ENCODE measurements at places on chromosomes 12 and 14.

DNA sequence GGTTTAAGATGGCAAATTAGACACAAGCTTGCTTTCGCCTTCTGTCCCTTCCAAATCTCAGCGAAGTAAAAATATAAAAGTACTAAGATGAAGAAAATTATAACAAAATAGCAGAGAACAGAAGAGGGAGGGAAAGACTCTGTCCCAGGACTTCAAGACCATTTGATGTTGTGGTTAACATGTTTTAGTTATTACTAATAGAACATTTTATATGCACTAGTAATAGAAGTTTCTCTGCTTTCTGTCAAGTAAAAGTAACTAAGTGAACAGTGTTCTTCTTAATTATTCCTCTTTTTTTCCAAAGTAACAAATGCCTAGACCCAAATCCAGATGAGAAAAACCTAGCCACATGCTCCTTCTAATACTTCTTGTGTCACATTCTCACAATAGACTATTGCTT, 85.1 kb upstream of the DAAM1 start:
- DNase-seq = no peak

DNA sequence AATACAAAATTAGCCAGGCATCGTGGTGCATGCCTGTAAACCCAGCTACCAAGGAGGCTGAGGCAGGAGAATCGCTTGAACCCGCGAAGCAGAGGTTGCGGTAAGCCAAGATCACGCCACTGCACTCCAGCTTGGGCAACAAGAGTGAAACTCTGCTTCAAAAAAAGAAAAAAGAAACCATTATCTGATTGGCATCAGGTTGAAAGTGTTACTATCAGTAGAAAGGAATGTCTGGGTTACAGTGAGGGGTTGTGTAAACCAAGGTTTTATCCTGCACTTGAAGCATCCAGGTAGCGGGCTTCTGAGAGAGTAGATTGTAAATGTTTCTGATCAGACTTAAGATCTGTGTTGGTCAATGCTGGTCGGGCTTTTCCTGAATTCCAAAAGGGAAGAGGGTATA, 14.1 kb upstream of the OXA1L start:
- DNase-seq = no peak

GRCh38 chr14:50524060-50524459, 8.3 kb downstream of the MAP4K5 start:
- no peak for DNase-seq

- no peak for DNase-seq
Observed at GRCh38 chr12:39365364-39366001, 77.4 kb downstream of the KIF21A start.

DNA sequence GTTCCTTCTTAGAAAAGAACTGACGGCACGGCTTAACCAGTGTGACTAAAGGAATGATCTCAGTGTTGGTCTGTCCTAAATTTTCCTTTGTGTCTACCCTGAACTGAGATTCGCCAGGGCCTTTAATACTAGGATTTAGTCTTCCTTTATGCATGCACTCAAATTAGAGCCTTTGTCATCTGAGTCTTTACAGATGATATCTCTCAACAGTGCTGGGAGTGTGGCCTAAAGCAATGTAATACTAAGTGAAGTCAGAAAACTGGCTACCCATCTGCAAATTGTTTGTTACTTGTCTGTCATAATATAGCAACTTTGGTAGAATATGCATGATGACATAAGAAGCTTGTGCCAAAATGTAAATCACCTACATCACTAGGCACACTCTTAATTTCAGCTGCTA, 95.4 kb downstream of the PTPRO start:
- DNase-seq = no peak

DNA sequence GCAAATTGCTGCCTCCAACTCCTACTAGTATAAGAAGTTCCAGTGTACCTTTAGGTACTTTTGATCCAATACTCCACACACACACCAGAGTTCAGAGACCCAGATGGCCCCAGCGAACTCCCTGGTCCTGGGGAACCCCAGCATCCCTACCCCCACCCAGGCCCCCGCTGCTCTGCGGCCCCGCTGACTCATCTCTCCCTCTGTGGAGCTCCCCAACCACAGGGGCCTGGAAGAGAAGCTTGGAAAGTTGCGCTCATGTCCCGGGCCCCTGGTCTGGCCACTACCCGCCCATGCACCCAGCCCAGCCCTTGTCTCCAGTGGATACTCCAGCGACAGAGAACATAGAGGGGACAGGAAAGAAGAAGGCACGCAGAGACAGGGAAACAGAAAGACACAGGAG, 4.2 kb upstream of the SP7 start:
- DNase-seq = no peak

- DNase-seq = no peak
Observed at GRCh38 chr14:59638885-59639284, 62.3 kb upstream of the CCDC175 start.

DNA sequence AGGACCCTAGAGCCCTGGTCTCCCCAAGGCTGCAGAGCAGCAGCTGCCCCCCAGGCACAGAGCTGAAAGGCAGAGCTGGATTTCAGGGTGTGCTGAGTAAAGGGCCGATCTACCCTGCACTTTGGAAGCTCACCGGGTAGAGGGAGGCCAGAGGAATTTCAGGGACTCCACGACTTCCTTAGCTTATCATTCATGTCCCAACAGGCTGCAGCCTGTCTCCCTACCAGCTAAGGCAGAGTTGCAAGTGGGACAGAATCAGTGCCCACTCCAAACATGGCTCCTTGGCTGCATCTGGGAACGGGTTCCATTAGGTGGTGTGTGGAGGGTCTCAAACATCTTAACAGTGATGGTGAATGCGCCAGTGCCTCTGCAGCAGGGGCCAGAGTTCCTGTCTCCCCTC, 27.5 kb downstream of the MMAB start:
- no peak for DNase-seq

GRCh38 chr12:92070054-92070863, 75.4 kb downstream of the BTG1 start:
- no peak for DNase-seq

- no peak for DNase-seq
Observed at GRCh38 chr12:94418517-94418916, 41.1 kb downstream of the CEP83 start.

- no peak for DNase-seq
Observed at GRCh38 chr12:124597041-124597440, 29.6 kb upstream of the NCOR2 start.

GRCh38 chr12:78096909-78097597, 266.4 kb downstream of the NAV3 start:
- DNase-seq = no peak

- DNase-seq = no peak
Observed at GRCh38 chr12:94982456-94982855, 21.0 kb downstream of the NDUFA12 start.

GRCh38 chr12:103933237-103933636, 3.0 kb downstream of the HSP90B1 start:
- no peak for DNase-seq

- DNase-seq = no peak
Observed at GRCh38 chr14:80324649-80325048, 113.3 kb upstream of the DIO2 start.

DNA sequence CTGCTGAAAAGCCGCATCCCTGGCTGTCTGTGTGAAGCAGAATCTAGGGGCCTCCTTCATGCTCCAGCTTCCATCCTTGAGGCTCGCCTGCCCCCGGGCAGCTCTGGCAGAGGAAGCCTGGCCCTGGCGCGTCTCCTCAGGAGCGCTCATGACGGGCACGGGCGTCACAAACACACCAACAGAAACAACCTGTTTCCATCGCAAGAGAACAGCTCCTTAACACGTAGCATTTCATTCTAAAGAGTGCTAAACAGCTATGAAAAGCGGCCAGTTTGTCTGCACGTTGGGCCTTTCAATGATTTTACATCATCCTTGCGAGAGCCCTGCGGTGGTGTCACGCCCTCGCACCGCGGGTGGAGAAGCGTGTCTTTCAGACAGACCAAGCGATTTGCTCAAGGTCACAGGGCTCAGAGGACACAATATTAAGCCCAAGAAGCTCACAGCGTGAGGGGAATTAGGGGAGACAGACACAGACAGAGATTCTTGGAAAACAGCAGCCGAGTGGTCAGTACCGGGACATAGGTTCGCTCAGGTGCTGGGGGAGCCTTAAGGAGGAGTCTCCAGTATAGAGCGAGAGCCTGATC, 4.9 kb downstream of the ADGRD1 start:
- DNase-seq = no peak

GRCh38 chr12:88546853-88547252, 33.4 kb downstream of the KITLG start:
- no peak for DNase-seq

GRCh38 chr14:75283162-75283832, 4.7 kb downstream of the FOS start:
- DNase-seq = no peak

DNA sequence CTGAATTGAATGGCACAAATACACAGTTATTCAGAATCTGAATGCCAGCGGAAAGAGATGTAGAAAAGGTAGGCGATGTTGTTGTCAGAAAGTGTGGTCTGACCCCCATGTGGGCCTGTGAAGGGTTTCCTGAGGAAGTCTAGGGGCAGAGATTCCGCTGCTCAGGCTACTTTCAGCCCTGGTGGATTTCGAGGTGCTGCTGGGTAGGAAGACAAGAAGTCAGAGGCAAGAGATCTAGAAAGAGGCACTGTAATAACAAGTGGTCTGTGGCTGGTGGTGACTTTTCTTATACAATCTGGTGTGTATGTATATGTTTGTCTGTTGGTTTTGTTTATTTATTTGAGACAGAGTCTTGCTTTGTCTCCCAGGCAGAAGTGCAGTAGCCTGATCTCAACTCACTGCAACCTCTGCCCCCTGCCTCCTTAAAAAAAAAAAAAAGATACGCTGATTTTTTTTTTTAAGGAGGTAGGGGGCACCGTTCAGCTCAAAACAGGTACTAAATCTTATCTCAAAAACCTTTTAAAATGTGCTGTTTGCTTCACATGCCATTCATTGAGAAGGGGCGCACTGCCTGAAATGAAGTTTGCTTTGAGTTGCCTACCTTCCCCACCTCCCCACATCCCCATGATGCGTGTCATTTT, 27.1 kb upstream of the MANSC4 start:
- DNase-seq = no peak

GRCh38 chr12:123054371-123054770, 73.9 kb downstream of the ARL6IP4 start:
- DNase-seq = no peak

DNA sequence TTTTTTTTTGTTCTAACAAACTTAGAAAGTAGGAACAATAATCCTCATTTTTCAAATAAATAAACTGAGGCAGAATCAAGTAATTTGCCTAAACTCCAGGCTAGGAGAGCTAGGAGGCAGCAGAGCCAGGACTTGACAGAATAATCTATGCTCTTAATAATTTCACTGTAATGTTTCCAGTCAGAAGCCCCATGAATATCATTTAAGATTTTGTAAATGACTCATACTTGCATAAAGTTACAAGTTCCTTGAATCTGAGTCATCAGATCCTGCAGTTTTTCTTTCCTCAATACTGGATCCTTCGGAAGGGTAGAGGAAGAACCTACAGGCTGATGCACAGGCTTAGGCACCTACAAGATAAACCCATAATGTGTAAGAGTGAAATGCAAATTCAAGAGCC, 29.0 kb downstream of the CAPRIN2 start:
- DNase-seq = no peak

DNA sequence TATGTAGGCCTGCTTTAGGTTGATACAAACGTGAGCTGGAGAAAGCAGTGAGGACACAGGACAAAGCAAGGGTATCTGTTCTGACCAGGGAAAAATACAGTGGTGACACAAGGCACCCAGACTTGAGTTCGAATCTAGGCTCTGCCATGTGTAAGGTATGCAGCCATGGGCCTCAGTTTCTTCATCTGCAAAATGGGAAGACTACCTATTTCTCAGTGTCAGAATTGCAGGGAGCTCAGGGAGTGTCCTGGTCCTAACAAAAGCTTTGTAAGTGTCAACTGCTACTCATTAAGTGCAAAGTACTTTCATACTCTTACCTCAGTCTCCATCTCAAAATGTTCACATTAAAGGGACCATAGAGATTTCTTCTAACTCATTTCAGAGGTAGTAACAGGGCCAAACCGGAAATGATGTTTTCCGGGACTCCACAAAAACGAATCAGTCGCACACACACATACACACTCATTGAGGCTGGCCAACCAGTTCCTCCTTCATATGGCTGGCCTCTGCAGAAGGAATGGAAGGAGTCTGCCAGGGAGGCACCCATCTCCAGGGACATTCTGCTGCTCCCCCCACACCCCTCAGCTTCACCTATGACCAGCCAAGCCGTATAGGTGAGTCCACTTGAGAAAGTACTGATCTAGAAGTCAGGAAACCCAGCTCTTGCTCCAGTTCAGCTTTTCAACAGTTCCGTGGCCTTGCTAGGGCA, 7.8 kb downstream of the CTDSP2 start:
- no peak for DNase-seq

DNA sequence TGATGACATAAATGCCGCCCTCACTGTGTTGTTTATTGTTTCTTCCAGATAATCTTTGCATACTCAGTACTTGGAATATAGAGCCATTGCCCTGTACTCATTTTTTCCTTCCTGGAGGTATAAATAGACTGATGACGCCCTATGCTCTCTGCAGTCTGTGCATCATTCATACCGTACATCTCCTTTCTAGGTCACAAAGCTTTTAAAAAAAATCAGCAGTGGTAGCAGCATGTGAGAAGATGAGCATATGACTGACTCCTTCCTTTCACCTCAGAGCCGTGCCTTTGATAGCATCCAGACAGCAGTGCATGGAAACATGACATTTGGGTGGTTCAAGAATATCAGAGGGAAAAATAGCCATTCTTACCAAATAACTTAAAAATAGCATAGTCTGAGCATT, 77.3 kb downstream of the PDE3A start:
- no peak for DNase-seq
